ENCODE measurements at places on chromosomes 4 and X.
A peak's percentile ranks its signal among the peaks of the same experiment; 100 is the strongest.

DNA sequence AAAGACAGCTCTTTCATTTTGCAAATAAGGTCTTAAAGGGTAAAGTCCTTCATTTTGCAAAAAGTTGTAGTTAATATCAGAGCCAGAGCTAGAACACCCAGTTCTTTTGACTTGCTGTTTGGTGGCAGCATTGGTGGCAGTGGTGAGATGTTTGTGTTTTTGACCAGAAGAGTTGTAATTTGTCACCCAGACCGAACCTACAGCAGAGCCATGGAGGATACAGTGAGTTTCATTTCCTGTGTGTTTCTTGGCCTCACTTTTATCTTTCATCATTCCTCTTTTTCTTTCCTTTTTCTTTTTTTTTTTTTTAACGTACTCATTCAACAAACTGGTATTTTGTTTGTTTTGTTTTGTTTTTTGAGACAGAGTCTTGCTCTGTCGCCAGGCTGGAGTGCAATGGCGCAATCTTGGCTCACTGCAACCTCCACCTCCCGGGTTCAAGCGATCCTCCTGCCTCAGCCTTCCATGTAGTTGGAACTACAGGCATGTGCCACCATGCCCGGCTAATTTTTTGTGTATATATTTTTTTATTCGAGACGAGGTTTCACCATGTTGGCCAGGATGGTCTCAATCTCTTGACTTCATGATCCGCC is 116.4 kb downstream of the AFF1 start:
- no peak for DNase-seq

DNA sequence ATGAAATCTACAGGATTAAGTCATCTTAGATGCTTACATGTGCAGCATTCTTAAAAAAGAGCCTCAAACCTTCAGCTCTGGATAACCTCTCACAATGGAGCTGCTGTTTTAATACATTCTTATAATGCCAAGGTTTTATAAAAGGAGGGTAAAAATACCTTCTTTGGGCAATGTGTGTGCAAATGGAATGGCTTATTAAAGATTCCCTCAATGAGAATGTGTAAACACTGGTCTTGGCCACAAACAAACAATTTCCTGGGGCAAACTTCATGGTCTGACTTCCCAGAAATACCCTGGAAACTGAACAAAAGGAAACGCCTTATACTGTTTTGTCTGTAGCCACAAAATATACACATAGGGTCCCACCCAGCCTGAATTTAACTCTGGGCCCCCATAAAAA is 148.6 kb upstream of the INTU start:
- no peak for DNase-seq

DNA sequence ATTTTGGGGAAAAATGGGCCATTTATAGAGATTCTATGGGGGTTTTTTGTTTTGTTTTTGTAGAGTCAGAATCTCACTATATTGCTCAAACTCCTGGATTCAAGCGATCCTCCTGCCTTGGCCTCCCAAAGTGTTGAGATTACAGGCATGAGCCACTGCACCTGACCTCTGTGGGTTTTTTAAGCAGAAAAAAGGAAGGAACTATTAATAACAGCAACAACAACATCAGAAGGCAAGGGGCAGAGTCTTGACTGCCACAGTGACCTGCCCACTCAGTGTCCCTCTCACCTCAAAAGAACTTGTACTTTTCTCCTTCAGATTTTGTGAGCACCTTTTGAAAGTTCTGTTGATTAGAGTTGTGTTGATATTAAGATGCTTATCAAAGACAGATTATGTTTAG is 48.1 kb downstream of the FNIP2 start:
- no peak for DNase-seq

- DNase-seq = no peak
These were observed 247.0 kb downstream of the BANK1 start for GRCh38 chr4:102037566-102037965.

GRCh38 chrX:14903891-14904290 is 30.7 kb downstream of the MOSPD2 start:
- no peak for DNase-seq

GRCh38 chr4:107312366-107312765 is 276.3 kb upstream of the DKK2 start:
- DNase-seq = no peak

GRCh38 chrX:107713543-107714205 is 61.9 kb downstream of the TSC22D3 start:
- no peak for DNase-seq

DNA sequence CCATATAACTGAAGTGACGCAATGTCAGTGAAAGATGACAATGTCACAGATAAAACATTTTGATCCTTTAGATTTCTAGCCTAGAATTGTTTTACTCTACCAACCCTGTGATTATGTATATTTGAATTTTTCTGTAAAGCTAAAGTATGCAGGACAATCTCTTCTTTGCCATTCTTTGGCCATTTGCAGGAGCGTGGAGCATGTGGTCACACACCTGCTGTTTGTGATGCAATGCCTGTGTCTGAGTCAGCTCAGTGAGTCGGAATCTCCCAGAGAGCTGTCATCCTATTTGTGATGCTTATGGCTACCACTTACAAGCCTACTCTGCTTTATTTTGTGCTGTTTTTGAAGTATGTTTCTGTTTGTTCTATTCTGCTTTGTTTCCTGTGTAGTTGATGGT is 214.5 kb downstream of the NAF1 start:
- no peak for DNase-seq

DNA sequence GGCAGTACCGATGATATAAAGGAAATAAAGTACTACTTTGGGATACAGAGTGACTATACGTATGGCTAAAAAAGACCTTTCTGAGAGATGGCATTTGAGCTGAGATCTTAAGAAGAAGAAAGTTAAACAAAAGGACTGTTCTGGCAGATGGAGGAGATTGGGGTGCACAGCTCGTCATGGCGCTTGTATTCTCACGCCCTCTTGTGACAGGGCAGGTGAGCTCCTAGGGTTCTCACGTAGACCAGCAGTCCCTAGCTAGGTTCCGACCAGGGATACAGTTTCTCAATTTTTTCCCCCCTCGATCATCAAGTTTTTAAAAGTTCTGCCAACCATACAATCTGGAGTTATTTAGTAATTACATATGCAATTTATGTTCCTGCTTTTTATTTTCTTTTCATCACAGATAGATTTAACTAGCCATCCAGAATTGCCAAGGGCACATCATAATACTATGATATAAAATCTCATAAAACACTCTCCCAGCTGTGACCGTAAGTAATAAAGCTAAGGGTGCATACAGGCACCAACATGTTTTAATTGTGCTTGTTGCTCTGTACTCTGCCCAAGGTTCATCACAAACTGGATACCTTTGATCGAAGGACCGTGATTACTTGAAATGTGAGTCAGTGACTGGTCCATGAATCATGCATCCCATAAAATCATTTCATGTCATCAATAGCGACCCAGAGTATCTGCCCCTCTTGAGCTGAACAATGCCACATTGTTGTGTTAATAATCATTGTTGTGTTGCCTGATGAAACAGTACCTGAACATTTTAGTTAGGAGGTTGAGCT is 69.4 kb upstream of the ZNF518B start:
- DNase-seq = no peak

DNA sequence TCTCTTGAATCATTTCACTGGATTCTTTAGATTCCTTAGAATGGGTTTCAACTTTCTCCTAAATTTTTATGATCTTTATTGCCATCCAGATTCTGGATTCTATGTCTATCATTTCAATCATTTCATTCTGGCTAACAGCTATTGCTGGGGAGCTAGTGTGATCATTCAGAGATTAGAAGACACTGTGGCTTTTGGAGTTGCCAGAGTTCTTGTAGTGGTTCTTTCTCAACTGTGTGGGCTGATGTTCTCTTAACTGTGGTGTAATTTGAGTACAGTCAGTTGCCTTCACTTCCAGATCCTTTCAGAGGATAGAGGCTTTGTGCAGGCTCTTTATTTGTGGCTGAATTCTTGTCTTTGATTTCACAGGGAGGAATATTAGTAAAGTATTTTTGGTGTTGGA is 12.1 kb upstream of the CSN2 start:
- no peak for DNase-seq

- no peak for DNase-seq
These were observed 15.5 kb upstream of the EXOC1 start for GRCh38 chr4:55837903-55838302.

DNA sequence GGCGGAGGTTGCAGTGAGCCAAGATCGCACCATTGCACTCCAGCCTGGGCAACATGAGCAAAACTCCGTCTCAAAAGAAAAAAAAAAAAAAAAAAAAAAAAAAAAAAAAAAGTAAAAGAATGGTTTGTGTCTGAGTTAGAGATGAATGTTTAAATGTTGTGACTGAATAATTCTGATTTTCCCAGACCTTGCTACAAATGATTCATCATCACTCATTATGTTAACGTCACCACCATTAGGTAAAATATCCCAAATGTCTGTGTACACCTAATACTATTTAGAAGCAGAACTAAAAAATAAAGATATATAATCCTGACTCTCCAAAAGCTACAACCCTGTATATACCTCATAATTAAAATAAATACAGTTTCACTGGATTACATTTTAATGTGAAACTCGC is 70.8 kb downstream of the HHIP start:
- no peak for DNase-seq

- DNase-seq = peak; percentile 16
These were observed 7.2 kb upstream of the IDS start for GRCh38 chrX:149512225-149512885.

- DNase-seq = no peak
These were observed 10.2 kb upstream of the YIPF6 start for GRCh38 chrX:68488657-68489056.

DNA sequence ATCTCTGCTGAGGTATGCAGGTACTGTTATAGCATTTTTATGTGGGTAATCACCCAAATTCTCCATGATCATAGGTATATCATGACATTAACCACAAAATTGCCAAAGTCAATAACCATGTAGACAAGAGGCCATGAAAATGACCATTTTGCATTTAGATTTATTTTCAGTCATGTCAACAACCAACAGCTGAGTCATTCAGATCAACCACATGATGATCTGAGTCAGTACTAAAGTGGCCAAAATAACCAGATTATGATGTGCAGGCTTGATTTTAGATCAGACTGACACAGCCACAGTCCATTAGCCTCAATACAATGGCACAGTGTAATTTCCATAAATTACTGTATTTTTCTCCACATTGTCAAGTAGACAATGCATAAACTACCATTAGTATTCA is 240.5 kb downstream of the GRIA3 start:
- DNase-seq = no peak

- DNase-seq = no peak
These were observed 27.9 kb upstream of the BBS7 start for GRCh38 chr4:121898150-121898549.

DNA sequence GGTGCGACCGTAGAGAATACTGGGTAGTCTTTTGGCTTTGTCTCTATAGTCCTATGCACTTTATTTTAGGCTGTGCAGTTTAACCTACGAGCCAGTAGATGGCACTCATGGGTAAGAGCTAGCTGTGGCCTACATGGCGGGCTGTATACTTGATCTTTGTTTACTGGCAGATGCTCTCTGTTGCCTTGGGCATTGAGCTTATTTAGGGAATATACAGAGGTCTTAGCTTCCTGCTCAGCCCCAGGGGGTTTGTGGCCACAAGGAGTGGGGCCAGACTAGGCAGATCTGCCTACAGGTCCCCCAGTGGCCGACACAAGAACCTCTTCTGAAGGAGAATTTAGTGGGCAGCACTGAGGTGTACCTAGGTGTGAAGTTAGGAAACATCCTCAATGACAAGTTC is 227.6 kb upstream of the HDX start:
- DNase-seq = no peak

DNA sequence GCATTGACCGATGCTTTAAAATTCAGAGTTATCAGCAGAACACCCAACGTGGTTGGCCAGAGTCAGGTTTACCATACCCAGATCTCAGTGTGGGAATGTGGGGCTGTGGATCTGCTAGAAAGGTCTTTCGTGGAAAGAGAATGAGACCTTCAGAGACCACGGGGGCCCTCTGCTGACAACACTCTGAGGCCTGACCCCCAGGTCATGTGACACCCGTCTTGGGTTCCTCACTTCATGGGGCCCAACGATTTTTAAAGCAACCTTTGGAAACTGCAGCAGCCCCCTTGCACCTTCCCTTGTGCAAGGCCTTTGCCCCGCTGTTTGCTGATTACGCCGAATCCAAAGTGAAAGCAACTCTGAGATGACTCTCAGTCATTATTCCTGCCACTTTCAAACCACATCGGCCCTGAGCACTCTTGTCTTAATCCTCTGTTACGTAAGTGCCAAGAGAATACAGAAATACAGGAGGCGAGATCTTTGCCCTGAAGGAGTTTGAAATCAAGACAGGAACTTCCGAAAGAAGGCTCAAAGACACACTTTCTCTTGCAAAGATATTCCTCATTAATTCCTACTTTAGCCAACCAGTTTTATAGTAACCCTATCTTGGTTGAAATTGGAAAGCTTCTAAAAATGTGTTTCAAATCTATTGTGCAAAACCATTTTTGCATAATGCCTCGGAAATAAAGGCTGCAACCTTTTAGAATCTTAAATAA is 88.3 kb downstream of the EVC2 start:
- no peak for DNase-seq

GRCh38 chrX:103488332-103488731 is 31.0 kb downstream of the RAB40A start:
- no peak for DNase-seq

- no peak for DNase-seq
These were observed 5.5 kb downstream of the AVPR2 start for GRCh38 chrX:153909980-153910360.

GRCh38 chrX:67587946-67588624 is 44.3 kb downstream of the AR start:
- DNase-seq = no peak

GRCh38 chr4:113623274-113623894 is 138.2 kb downstream of the CAMK2D start:
- no peak for DNase-seq

DNA sequence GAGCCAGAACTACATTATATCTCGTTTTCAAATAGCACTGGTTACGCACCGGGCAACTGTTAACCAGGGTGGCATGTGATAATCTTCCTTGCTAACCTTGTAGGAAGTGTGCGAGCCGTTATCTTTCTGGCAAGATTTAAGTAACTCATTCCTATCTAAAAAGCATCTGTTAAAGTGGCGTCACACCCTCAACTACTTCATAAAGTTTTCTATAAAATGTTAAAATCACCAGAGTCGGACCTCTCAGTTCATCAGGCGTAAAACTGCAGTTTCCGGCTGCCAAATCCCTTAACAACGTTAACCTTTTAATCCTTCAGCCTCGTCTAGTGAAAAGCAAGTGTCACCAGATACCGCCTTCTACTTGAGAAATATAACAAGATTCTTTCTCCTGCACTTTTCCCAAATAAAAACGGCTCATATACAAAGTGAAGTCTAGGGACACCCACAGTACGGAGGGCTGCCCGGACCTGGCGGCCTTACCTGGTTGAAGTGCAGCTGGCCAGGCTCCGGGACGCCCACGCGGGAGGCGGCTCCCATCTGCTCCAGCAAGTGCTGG is 1.2 kb downstream of the SLC39A8 start:
- peak; percentile 70 for DNase-seq

- DNase-seq = no peak
These were observed 134.9 kb upstream of the ZIC3 start for GRCh38 chrX:137430984-137431475.

- no peak for DNase-seq
These were observed 2.6 kb upstream of the NDP start for GRCh38 chrX:43975796-43976195.

Data from stimulated activated naive CD4-positive, alpha-beta T cell treated with Interleukin-2 at 50 U/mL for 16 hours (primary cell).